Inflammatory macrophage (primary cell): ENCODE measurements at places on chromosomes 13 and 19.

DNA sequence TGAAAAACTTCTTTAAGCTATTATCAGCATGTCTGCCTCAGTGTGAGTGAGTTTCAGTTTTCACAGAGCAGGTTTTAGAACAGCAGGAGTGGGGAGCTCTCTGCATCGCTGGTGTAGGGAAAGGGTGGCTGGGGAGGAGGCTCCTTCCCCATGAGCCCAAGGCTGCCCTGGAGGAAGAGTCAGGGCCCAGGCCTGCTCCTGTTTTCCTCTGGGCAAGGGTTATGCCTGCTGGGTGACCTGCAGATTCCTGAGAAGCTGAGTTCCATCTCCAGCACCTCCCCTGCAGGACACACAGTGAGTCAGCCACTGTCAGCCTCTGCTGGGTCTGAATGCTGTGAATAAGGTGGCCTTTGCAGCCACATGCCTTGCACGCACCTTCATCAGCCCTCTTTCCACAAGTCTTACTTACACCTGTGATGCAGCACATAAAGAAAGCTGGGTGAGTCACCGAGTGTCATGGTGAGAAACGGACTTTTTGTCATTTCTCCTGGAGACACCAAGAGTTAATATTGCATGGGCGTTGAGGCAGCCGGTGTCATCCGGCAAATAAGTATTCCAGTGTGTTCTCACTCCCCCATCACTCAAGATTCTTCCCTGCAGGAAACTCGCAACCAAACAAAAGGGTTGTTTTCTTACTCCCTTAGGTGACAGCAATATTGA lies 186.4 kb upstream of the KL start:
- no peak for DNase-seq

DNA sequence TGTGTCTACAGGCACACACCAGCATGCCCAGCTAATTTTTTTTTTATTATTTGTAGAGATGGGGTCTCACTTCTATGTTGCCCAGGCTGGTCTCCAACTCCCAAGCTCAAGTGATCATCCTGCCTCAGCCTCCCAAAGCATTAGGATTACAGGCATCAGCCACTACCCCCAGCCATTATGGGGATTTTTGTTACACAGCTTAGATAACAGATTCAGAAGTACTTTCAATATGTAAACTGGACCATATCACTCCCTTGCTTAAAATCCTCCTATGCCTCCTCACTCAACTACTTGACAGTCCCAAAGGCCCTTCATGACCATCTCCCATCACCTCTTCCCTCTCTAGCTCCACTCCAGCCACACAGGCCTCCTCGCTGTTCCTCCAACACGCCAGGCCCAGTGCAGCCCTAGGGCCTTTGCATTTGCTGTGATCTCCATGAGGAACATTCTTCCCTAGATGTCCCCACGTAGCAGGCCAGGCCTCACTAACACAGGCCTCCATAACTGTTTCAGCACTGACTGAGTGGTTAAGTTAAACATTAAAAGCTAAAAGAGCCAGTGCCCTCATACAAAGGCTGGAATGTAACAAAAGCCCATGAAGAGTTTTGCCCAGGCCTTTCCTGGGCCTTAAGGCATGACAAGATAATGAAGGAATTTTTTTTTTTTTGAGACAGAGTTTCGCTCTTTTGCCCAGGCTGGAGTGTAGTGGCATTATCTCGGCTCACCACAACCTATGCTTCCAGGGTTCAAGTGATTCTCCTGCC lies 2.5 kb downstream of the DOHH start:
- DNase-seq: no peak

DNA sequence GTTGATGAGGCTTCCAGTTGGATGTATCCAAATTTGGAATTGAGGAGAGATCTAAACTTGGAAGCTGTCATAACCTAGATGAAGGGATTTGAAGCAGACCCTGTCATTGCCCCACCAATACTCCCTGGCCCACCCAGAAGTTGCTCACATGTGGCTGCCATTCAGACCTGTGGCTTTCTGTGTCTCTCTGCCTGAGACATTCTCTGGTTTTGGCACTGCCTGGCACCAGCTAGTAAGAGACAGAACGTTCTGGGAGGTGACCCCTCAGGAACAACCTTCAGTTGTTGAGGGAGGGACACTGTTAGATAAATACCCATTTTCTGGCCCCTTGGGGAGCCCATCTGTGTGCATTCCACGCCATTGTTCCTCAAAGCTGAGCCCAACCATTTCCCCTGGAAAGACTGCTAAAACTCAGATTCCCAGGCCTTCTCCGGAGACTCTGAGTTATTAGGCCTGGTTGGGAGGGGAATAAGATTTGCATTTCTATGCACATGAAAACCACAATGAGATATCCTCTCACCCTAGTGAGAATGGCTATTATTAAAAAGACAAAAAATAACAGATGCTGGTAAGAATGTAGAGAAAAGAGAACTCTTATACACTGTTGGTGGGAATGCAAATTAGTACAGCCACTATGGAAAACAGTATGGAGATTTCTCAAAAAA lies 290.4 kb downstream of the TSHZ3 start:
- DNase-seq: no peak

- peak; percentile 18 for DNase-seq
Observed at GRCh38 chr13:113665597-113666328, 1.3 kb upstream of the GRK1 start.

- peak; percentile 43 for DNase-seq
Observed at GRCh38 chr13:110466266-110466915, 95.1 kb downstream of the RAB20 start.

GRCh38 chr13:113603116-113603710 lies 18.7 kb downstream of the TFDP1 start:
- no peak for DNase-seq

DNA sequence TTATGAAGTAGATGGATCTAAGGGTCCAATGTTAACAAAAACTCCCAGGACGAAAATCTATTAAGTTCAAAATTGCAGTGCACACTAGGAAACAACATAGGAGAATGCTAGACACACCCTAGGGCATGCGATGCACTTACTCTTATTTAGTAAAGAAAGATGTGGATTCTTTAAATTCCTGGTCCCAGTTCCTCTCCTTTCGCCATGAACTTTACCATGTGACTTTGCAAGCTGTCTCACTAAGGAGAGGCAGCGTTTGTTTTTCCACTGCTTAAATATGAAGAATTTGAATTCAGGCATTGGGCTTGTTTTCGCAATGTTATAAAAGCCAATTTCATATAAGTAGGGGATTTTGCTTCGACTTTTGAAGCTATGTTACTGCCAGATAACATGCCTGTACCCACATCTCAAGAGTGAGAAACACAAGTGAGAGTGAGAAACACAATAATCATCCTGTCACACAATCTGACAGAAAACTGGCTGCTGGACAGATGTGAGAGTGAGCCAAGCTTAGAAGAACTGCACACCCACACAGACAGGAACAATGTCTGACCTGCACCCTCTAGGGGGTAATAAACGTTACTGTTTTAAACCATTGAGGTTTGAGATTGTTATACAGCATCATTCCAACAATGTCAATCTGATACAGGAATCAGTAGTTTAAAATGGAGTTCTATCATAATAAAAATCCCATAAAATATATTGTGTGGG lies 1308.4 kb downstream of the SLITRK5 start:
- DNase-seq: peak; percentile 39

GRCh38 chr19:18401580-18402112 lies 4.2 kb upstream of the LRRC25 start:
- DNase-seq: peak; percentile 95

- DNase-seq: no peak
Observed at GRCh38 chr13:80604098-80604497, 263.2 kb upstream of the SPRY2 start.

DNA sequence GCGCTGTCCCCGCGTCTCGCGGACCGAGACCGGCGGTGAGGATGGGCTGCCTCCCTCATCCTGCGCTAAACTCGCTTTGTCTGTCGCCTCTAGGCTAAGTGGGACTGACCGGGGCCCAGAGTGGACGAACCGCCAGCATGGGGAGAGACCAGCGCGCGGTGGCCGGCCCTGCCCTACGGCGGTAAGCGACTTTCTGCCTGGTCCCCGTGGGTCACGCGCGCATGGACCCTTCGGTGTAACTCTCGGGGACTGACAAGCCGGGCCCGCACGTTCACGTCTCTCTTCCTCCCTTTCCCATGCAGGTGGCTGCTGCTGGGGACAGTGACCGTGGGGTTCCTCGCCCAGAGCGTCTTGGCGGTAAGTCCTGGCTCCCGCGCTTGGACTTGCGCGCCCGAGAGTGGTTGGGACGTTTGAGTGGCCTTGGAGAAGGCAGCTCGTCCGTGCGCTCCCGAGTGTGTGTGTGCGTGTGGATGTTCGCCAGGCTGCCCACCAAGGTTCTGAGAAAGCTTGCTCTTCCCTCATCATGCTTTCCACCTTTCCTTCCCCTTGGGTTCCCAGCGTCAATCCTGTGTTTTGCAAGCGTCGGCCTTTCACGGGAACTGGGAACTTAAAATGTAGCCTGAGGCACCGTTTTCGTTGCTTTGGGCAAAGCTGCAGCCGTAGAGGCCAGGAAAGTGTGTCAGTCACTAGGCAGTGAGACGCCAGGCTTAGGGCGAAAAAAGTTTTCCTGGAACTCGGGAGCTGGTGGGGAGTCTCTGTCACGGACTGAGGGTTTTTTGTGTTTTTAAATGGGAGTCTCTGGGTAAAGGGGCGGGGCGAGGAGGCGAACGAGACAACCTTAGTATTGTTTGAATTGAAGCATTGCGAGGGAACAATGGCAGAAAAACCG lies 927 bp downstream of the COL4A2 start:
- DNase-seq: no peak

- no peak for DNase-seq
Observed at GRCh38 chr19:48353677-48354076, 10.1 kb downstream of the TMEM143 start.

- no peak for DNase-seq
Observed at GRCh38 chr19:3982701-3983541, 2.3 kb downstream of the EEF2 start.

DNA sequence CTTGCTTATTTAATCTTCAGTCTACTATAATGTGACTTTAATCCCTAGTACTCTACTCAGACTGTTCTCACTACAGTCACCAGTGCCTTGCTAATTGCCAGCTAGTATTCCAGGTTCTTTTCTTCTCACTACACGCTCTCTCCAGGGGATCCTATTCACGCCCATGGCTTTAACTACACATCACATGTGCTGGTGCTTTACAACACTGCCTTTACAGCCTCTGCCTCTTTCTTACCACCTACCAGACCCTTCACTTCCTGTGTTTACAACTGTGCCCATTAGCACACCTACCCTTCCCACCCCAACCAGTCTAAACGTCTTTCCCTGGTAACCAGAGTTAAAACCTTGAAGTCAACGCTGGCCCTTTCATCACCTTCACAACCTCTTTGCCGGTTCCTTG lies 249.5 kb downstream of the DNAJC15 start:
- DNase-seq: no peak

- DNase-seq: no peak
Observed at GRCh38 chr13:21111546-21111945, 50.2 kb upstream of the LATS2 start.

DNA sequence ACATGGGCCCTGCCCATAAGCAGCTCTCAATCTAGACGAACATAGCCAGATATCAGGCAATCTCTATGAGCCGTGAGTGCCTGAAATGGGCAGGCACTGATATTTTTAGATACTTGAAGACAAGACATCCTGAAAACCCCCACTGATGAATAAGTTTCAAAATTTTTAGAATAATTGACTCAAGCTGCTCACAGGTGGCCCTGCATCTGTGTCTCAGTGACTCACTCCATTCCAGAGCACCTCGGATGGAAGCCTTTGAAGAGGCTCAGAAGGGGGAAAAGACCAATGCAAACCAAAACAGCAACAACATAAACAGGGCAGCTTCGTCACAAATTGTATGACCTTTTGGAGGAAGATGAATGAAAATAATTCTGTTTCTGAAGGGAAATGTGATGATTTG lies 42.8 kb upstream of the SLC46A3 start:
- DNase-seq: no peak

- DNase-seq: peak; percentile 78
Observed at GRCh38 chr19:17938092-17938845, 5.5 kb downstream of the CCDC124 start.

- no peak for DNase-seq
Observed at GRCh38 chr13:70527599-70527998, 419.3 kb upstream of the KLHL1 start.

DNA sequence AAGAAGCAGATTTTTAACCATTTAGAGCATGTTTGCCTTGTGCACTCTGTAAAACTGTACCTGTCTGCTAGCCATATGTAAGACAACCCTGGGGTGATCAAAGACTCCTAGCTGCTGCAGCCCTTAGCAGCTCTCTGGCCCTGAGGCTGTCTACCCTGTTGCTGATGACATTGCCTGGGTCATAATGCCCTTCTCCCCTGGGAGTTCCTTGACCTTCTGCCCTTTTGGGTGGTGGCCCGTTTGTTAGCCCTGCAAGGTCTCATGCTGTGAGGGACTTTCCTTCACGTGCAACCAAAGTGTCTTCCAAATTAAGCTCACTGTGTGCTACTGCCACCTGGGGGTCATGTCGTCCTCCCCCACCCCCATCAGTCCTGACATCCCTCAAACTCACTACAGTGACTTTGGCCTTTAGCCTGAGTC lies 7.4 kb downstream of the GPC6 start:
- no peak for DNase-seq

DNA sequence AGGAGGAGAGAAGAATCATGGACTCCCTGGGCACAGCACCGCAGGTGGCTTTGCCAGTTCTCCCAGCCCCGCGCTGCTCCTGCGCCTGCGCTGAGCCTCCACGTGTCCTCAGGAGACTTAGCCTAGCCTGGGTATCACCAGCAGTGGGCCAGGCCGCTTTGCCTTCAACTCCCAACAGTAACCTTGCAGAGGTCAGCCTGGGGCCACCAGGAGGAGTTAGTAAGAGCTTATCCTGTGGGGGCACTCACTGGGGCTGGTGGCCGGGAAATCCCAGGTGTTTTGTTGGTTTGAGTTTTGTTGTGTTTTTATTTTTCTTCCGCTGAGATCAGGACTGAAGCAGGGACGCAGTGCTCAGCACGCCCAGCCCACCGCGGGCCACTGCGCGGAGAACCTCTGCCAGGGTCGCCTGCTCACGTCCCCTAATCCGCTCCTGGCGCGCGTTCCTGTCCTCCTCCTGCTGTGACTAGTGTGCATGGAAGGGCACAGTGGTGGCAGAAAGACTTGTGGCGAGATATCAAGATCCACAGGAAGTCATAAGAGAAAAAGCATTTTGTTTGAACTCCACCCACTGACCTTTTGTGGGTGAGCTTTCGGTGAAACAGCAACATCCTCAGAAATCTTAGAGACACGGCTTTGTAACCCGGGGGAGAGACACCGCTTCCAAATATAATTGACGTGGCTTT lies 207.4 kb upstream of the RFC3 start:
- no peak for DNase-seq

- DNase-seq: no peak
Observed at GRCh38 chr13:112615391-112615790, 27.4 kb upstream of the TUBGCP3 start.

GRCh38 chr13:40175639-40176038 lies 490.8 kb downstream of the FOXO1 start:
- DNase-seq: no peak

DNA sequence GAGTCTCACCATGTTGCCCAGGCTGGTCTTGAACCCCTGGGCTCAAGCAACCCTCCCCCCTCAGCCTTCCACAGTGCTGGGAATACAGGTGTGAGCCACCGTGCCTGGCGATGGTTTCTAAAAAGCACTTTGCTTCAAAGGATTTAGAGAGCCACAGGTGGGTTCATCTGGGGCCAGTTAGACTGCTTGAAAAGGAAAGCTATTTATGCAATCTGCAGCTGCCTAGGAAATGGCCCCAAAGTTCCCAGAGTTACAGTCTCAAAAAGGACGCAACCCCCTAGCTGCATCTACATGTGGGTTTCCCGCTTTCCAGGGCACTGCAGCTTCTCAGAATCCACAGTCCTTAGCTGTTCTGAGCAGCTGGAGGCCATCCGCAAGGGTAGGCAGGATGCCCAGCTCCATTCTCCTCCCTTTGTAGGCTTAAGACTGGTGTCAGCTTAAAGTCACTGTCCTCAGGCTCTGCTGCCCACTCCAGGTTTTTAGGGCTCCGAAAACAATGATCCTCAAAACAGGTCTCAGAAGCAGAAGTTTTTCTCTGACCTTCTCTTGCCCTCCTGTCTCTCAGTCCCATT lies 41.4 kb downstream of the ZNF823 start:
- no peak for DNase-seq
